ENCODE measurements at places on chromosomes 4 and X.

- DNase-seq: no peak
Measured at GRCh38 chr4:94345266-94345665, 2.6 kb upstream of the HPGDS start.

DNA sequence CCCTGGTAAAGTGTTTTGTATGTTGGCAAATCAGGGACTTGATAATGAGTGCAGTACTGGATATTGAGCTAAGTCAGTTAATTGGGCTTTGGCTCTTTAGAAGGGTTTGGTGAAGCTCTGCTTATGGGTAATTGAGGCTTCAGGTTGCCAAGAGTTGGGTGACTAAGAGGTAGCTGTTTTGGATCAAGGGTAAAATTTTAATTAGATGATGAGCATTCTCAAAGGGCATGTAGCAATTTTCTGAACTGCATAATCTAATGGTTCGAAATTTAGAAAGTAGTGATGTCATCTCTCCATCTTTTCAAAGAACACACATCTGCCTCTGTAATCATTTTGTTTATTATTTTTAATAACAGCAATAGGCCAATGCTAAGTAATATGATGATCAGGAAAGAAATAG, 5.5 kb upstream of the TRIM2 start:
- no peak for DNase-seq

GRCh38 chr4:74292111-74292870, 16.0 kb upstream of the EPGN start:
- no peak for DNase-seq

- DNase-seq: no peak
Measured at GRCh38 chrX:48798318-48798717, 3.5 kb upstream of the HDAC6 start.

GRCh38 chrX:40947276-40947675, 138.0 kb upstream of the USP9X start:
- no peak for DNase-seq

DNA sequence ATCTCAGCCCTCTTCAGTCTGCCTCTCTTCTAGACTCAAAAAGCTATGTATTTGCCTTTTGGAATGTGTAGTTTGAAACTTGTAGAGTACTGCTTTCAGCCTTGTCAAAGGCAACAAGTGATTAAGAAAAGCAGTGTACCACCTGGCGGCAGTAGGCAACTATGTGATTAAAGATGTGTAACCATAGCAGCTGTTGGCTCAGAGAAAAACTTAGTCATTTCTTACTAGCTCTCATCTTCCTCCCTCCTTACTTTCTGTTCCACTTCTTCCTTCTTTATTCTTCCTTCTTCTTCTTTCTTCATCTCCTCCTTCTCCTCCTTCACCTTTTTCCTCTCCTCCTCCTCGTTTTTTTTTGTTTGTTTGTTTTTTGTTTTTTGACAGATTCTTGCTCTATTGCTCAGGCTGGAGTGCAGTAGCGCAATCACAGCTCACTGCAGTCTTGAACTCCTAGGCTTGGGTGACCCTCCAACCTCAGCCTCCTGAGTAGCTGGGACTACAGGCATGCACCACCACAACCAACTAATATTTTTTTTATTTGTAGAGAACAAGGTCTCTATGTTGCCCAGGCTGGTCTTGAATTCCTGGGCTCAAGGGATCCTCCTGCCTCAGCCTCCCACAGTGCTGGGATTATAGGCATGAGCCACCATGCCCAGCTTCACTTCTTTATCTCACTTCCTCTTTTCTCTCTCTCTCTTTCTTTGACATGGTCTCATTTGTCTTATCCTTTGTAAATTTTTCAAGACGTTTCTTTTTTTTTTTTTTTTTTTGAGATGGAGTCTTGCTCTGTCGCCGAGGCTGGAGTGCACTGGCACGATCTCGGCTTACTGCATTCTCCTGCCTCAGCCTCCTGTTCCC, 32.6 kb downstream of the ABHD18 start:
- DNase-seq: peak; percentile 47

DNA sequence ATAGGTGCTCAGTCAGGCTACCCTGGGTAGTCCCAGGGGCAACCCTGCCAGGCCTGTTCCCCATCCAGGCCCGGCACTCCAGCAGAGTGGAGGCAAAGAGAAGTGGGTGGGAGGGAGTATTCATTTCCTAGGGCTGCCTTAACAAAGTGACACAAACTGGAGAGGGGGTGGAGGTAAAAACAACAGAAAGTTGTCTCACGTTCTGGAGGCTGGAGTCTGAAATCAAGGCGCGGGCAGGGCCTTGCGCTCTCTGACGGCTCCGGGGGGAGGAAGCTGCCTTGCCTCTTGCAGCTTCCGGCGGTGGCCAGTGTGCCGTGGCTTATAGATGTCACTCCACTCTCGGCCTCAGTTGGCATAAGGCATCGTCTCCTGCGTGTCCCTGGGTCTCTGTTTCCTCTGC, 90.8 kb downstream of the DCTD start:
- peak; percentile 53 for DNase-seq

GRCh38 chr4:16297003-16297402, 70.7 kb upstream of the TAPT1 start:
- no peak for DNase-seq

DNA sequence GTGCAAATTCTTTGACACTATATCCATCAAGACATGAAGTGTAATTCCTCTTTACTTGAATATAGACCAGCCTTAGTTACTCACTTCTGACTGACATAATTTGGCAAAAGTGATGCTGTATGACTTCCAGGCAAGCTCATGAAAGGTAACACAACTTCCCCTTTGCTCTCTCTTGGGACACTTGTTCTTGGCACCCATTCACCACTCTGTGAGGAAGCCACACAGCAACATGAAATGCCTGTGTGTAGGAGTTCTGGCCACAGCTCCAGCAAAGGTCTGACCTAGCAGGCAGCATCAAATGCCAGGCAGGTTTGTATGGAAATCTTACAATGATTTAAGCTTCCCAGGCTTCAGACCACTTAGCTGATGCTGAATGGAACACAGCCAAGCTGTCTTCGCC, 280.3 kb downstream of the PDHA2 start:
- no peak for DNase-seq

- no peak for DNase-seq
Measured at GRCh38 chrX:72254816-72255215, 16.0 kb upstream of the ERCC6L start.

DNA sequence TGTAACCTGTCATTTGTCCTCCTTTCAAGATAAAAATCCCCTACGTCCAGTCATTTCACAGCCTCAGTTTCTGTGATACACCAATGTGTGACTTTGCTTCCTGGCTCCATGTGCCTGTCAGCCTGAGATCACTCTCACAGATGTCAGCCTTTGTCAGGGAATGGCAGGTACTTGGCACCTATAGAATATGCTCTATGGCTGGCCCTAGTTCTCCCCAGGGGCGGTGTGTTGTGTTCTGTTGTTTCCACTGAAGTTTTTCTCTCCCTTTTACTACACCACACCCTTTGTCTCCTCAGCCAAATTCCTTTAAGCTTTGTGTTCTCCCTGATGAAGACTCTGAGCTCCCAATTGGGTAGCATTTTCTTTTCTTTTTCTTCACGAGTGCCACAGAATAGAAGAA, 81.7 kb downstream of the ALPK1 start:
- DNase-seq: no peak

DNA sequence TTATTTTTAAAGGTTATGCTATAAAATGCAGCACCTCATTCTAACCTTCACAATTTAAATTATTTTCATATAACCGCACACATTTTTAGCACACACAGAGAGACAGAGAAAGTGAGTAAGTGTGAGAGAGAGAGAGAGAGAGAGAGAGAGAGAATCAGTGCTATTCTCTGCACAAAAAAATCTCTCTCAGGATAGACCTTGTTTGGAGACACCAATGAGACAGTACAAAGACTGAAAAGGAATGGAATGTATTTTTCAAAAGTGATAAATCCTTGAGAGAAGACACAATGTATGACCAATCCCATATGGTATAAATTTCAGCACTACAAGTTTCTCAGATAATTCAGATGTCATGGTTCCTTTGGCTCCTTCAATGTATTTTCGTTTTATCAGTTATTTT, 132.1 kb upstream of the PCDH18 start:
- DNase-seq: no peak

GRCh38 chrX:105307762-105308161, 87.3 kb upstream of the TEX13A start:
- DNase-seq: no peak

GRCh38 chr4:25770847-25771246, 91.9 kb downstream of the SEL1L3 start:
- no peak for DNase-seq

DNA sequence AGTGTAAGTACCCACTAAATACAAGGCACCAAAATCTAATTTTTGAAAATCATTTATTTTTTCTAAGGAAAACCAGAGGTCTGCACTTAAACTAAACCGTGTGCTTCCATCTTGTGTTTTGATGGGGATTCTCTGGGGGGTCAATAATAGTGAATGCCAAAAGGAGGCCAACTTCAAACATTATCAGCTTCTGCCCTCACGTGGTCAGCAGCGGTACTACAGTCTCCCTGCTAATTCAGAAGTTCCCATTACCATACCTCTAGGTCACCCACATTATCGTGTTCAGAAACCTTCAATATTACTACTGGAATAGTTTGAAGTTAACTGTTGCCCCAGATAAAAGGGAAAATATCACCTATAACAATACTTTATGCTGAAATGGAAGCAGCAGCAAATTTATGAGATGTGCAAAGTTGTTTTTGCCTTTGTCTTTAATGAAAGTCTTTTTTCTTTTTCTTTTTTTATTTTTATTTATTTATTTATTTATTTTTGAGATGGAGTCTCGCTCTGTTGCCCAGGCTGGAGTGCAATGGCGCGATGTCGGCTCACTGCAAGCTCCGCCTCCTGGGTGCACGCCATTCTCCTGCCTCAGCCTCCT, 17.3 kb downstream of the CTPS2 start:
- peak; percentile 71 for DNase-seq

DNA sequence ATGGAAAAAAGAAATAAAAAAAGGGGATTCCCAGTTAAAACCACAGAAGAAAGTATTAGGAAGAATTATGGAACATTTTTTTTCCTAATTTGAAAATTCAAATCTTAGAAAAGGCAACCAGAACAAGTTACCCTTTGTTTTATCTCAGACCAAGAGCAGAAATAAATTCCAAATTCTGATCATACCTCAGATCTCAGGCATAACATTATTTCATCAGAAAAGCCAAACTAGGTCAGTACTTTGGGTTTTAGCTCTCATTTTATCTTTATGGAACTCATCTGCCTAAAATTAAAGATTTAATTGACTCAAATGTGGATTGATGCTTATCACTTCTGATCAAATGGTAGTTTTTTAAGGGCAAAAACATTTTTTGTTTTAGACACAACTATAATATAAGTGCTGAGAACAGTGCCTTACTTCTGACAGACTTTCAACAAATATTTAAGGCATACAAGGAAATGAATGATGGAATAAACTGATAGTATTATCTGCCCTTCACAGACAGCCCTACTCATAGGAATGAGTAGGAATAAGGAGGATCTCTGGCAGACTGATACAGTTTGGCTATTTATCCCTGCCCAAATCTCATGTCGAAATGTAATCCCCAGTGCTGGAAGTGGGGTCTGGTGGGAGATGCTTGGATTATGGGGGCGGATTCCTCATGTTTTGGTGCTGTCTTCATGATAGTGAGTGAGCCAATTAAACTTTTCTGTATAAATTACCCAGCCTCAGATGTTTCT, 245.3 kb upstream of the PITX2 start:
- DNase-seq: no peak

DNA sequence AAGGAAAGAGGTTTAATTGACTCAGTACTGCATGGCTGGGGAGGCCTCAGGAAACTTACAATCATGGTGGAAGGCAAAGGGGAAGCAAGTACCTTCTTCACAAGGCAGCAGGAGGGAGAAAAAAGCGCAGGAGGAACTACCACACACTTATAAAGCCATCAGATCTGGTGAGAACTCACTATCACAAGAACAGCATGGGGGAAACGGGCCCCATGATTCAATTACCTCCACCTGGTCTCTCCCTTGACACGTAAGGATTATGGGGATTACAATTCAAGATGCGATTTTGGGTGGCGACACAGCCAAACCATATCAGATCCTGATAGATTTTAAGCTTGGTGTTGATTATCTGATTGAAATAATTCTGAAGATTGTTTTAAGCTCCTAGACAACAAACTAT, 218.7 kb downstream of the CBR4 start:
- DNase-seq: no peak

- DNase-seq: no peak
Measured at GRCh38 chr4:94895081-94895480, 137.3 kb downstream of the BMPR1B start.

DNA sequence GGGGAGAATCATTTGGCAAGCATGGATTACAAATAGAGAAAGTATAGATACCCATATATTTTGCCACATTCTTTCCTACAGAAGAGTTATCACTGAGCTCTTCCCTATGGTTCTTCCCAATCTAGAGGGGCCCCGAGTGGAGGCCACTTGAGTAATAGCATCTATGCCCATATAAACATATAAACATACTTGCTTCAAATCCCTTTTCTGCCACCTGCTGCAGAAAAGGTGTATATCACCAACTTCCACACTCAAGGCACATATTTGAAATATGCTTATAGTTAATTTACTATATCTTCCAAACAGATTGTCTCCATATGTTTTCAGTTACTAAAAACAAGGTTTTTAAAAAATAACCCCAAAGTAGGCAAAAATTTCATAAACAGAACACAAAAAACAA, 642.8 kb upstream of the DIPK2B start:
- DNase-seq: no peak

DNA sequence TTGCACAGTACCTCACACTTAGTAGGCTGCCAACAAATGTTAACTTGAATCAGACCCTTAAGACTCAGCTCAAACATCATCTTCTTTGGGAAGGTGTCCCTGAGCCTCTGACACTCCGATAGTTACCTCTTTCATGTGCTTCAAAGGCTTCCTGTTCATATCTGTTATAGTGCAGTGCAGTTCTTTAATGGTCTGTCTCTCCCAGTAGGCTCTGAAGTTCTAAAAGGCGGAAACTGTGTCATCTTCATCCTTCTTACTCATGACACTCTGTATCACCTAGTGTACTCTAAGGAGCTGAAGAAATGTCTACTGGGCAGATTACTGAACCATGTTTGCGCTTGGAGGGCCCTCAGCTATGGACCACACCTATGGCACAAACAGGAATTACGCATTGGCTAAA, 2.1 kb upstream of the DIAPH2 start:
- no peak for DNase-seq

- peak; percentile 73 for DNase-seq
Measured at GRCh38 chr4:139556724-139557555, 921 bp upstream of the SETD7 start.

DNA sequence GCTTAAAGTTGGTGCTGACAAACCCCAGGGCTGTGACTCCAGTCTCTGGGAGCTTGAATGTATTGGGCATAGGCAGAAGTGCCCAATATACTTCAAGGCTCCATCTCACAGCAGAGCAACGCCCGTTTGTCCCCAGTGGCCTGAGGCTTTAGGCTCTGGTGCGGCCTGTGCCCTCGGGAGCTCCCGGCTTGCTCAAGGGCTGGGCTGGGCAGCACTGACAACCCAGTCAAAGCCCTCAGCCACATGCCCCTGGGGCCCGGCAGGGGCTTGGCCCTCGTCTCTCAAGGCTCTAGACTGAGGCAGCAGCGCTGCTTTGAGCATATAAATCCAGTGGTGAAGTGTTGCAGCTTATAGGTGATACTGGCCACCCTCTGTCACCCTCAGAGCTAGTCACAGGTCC, 203.7 kb downstream of the AFAP1 start:
- no peak for DNase-seq

- no peak for DNase-seq
Measured at GRCh38 chr4:38674258-38675144, 10.5 kb downstream of the KLF3 start.

Measured in activated CD4-positive, alpha-beta T cell treated with anti-CD3 and anti-CD28 coated beads for 48 hours (primary cell).